Stimulated activated CD8-positive, alpha-beta memory T cell treated with anti-CD3 and anti-CD28 coated beads, Interleukin-15, amount 100 ng/mL, for 24 hours (primary cell): ENCODE measurements at places on chromosomes 13 and 19.

- DNase-seq, result no peak
These were observed 75.1 kb upstream of the TSC22D1 start for GRCh38 chr13:44651209-44651608.

- DNase-seq, result no peak
These were observed 18.2 kb upstream of the IGFL1 start for GRCh38 chr19:46211201-46211881.

DNA sequence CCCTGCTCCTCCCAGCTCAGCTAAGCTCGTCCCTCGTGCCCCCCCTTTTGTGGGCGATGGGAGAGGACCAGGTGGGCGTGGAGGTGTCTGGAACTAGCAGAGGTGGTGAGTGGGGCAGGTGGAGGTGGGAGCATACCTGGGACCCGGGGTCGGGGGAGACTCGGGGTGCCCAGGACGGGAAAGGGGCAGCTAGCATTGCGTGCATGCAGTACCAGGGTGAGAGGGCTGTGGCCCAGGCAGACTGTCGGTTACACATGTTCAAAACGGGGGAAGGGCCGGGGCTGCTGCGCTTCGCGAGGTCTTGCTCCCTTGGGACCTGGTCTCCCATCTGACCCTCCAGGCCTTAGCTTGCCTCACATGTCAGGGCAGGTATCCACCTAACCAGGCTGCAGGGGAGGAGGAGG lies 9.1 kb downstream of the TLE5 start:
- DNase-seq, result no peak

GRCh38 chr19:15641901-15642491 lies 1.3 kb downstream of the CYP4F3 start:
- no peak for DNase-seq

DNA sequence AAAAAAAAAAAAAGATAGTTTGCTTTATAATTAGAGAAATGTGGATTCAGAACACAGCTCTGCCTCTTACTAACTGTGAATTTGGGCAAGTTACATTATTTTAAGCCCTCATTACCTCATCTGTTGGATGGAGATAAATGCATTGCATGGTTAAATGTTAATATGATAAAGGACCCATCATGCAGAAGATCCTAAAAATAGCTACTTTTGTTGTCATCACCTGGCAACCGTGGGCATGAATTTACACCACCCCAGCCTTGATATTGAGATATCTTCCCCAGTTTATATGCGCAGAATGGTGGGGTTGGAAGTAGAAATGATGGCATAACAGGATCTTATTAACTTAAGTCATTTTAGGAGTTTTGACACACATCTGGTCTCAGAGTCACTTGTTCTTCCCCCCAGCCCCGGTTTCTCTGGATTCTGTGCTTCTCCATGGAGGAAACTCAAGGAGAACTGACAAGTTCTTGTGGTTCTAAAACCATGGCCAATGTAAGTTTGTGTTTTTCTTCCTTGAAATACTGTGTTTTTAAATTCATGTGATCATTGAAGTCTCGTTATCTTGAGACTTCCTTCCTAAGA lies 8.9 kb downstream of the ZNF546 start:
- DNase-seq, result no peak

DNA sequence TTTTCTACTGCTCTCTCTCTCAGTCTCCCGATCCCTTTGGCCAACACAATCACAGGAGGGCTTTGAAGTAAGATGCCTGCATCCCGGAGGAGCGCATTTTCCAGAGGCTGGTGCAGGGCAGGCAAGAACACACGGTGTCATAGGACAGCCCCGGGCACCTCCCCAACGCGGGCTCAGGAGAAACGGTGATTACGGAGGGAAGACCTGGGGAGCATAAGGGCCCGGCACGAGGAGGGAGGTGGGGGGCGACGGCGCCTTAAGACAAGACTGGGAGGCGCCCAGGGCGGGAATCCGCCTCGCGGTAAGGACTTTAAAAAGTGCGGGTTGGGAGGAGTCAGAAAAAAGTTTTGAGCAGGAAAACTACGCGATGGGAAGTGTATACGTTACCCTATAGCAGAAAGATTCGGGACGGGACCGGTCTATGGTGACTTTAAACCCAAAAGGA lies 18.7 kb upstream of the ZNF888 start:
- DNase-seq, result peak; percentile 4

DNA sequence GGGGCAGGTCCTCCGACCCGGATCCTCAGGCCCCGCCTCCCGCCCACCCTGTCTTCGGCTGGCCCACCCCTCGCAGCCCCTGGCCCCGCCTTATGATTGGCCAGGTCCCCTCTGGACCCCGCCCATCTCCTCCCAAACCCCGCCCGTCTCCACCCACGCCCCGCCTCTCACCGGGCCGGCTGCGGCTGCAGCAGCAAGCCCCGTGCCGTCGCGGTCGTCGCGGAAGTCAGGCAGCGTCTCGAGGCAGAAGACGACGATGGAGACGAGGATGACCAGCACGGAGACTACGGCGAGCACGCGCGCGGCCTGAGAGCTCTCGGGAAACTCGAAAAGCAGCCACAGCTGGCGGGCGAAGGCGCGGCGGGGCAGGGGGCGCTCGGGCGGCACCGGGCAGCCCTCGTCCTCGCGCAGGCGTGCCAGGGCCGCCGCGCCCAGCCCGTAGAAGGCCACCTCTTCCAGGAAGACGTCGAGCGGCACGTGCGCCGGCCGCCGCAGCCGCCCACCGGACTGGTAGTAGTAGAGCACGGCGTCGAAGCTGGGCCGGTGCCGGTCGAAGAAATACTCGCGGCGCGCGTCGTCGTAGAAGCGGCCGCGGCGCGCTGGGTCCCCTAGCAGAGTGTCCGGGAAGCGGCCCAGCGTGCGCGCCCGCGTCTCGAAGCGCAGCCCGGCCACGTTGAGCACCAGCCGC lies 495 bp downstream of the KCNA7 start:
- no peak for DNase-seq

DNA sequence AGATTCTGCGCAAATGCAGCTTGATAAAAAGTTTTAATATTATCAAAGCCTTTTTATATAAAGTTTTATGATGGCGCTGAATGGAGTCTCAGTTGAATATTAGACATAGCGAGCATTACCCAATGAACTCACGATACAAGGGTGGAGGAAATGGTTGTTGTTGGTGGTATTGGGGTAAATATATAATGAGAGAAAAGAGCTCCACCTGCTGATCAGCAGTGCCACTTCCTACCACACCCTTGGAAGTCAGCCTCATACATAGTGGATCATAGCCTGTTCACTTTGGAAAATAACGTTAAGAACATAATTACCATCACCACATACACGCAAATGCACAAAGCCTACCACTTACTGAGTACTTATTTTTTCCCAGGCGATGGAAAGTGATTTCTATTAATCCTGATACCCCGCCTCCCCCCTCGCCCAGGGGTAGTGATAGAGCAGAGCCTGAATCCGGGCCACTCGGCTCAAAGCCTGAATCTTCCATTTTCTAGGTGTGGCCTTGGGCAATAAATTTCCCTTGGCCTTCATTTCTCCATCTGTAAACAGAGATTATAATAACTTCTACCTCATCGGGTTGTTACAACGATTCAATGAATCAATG lies 358.3 kb downstream of the KLF5 start:
- no peak for DNase-seq

DNA sequence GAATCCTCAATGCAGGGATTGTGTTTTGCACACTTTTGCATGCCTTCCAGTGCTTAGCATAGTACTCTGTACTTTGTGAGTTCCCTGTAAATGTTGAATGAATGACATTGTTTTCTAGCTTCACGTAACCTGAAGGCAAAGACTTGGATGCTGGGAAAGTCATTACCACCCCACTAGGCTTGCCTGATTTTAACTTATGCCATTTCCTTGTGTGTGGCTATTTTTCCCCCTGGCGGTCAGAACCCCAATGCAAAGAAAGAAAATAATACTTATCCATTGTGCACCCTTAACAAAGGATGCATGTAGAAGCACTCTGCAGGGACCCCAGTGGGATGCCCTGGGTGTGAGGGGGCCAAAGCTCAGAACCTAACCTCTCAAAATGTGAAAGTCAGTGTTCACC lies 1.2 kb upstream of the ENOX1 start:
- no peak for DNase-seq

DNA sequence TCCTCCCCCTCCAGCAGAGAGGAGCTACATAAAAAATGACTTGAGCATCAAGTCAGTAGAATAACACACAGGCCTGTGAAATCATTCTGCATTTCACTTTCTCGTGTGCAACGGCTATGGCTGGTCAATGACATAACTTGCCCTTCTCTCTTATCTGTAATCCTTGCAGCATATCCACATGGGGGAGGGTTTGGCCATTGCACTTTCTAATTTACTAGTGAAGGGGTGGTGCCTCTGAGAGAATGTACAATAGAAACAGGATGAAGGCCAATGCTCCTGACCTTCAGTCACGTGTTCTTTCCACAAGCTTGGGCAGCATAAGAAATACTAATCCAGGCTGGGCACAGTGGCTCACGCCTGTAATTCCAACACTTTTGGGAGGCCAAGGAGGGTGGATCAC lies 641.0 kb upstream of the ARGLU1 start:
- no peak for DNase-seq

DNA sequence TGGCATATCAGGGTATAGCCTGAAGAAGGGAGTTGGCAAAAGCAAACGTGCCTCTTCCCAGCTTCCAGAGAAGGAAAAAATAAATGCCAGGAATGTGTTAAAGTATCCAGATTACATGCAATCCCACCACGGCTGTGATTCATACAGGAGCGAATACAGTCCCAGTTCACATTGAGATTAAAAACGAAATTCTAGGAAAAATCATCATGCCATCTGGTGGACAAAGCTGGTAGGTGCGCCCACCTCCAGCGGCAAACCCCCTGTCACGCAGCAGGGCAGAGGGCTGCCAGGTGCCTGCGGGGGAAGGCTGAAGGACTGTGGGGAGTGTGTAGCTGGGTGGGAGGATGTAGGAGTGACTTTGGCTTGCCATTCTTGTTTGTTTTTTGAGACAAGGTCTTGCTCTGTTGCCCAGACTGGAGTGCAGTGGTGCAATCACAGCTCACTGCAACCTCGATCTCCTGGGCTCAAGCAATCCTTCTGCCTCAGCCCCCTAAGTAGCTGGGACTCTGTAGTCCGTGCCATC lies 6.4 kb upstream of the DMWD start:
- peak; percentile 30 for DNase-seq

DNA sequence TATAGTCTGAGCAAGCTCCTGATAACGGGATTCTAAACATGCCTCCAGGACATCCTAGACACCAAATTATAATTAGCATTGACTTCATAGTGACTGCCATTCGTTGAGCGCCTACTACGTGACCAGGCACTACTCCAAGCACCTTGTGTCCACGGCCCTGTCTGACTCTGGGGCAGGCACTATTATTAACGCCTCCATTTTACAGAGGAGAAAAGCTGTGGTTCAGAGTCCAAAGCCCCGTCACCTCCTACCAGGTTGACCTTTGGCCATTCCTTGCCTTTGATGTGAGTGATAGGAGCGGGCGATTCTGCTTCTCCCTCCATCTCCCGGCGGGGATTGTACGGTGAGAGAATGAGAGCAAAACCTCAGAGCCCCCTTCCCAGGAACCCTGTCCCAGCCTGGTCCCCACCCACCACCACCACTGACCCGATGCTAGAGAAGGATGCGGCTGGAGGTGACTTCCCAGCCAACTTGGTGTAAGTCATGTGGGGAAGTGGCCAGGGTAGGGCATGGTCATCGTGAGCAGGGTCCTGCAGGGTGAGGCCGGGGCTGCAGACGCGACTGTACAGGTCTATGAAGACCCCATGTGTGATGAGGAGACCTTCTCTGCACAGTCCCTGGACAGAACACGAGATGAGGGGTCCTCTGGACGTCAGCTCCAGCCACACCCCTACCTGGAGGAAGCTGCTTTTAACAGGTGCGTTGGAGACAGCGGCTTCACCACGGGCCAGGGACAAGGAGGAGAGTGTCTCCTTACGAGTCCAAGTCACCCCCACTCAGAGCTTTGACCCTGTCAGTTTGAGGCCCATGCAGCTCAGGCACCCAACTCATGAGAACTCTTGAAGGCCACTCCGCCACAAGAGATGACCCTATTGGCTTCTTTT lies at the start of gene IGSF23:
Gene IGSF23 (plus strand): TSS at position 269 of the 884 bp plus-strand sequence. CDS start 83 bp downstream, at position 352.
- DNase-seq, result no peak

GRCh38 chr19:18798384-18799352 lies 7.6 kb upstream of the COMP start:
- no peak for DNase-seq

DNA sequence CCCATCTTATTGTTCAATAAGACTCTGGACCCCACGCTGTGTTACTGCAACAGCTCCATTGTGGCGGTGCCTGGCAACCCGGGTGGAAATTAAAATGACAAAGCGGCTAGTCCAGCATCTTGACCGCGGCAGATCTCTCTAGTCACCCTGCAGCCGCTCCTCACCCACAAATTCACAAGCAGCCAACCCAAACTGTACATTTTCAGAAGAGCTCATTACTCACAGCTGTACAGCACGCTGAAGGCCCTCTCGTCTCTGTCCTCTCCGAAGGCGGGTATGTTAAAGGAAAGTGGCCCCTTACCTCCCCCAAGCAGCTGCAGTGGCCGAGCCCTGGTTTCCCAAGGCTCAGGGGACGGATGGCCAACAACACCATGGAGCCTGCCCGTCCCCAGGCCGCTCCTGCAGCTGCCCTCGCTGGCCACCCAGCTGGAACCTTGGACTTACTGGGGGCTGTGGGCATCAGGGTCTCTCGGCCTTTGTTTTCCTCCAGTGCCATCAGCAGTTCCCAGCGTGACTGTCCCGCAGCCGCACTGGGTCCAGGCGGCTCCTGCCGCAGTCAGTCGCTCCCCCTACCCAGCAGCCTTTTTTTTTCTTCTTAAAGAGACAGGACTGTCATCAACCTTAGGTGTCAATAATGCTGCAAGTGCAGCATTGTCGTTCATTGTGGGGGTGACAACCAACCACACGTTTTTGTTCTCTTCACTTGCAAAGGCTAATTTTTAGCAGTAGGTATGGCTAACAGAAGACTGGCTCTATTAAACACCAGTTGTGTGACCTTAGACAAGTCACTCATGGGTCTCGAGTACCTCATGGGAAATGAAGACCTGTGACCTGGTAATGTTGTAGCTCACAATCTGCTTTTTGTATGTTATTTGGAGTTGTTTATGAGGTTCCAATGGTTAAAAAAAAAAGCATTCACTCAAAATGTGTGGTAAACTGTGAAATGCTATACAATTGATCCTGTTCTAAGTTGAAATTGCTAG lies at the start of gene SACS:
Gene SACS (minus strand): TSS at position 532 of the 983 bp plus-strand sequence. CDS start 22,463 bp downstream, outside the sequence.
- no peak for DNase-seq

GRCh38 chr19:55118401-55118991 lies 1.1 kb upstream of the PPP1R12C start:
- DNase-seq, result no peak

DNA sequence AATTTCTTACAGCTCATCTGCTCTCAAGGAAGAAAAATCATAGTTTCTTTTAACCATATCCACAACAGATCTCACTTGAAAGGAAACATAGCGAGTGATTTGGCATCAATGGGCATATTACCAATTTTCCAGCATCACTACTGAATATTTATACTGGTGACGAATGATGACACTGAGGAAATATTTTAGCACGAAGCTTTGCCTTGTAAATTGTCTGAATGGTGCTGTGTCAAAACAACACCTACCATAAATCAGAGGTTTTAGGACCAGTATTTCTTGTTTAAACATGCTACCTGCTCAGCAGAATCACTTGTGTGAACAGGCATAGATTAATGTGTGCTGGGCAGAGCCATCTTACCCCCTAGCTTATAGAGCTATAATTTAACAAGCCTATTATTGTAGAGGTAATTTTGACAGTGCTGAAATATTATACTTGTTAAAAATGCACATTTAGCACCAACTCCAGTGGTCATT lies 146.8 kb downstream of the ABCC4 start:
- no peak for DNase-seq
